ENCODE measurements at places on chromosomes 1 and 21. TPM values are rescaled to one million over a fixed set of nuclear protein-coding genes. Genes with fewer than 3 reads are reported as not detected.

The FCGR3B gene
- 4.3 TPM for total RNA-seq

The ACTA1 gene
- not detected for total RNA-seq

The SLC45A3 gene
- total RNA-seq: 2.2 TPM

The S100A7A gene
- total RNA-seq: not detected

DNA sequence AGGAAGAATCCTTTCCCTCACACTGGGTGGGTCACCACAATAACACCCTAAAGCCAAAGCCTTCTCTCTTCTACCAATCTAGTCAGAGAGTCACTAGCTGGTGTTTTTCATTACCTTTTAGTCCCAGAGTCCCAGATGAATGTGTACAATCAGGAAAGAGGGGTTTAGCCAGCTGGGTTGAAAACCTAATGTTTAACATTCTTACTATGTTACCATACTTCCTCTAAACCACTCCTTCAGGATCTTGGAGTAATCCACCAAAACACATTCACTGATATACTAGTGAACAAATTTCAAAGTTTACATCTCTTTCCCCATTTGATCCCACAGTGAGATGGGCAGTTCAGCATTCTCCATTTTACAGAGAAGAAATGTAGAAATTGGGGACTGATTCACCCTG is 9.7 kb downstream of the LPAR3 start:
- DNase-seq: no peak

DNA sequence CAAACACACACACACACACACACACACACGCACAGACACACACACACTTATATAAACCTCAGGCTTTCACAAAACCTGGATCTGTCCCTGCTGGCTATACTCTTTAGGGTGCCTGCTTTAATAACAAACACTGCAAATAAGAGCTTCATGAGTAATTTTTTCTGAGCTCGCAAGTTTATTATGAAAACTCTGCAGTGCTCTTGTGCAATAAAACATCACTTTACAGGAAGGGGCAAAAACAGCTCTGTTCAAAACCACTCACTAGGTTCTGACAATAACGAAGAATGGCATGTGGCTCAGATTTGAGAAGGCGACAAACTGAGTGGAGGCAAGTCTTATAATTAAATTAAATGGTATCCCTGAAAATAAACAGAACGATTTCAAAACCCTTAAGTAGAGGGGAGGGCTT is 42.6 kb upstream of the CTPS1 start:
- no peak for DNase-seq

All from sigmoid colon (tissue), 7 donors.